ENCODE measurements at places on chromosomes 3 and 15.

DNA sequence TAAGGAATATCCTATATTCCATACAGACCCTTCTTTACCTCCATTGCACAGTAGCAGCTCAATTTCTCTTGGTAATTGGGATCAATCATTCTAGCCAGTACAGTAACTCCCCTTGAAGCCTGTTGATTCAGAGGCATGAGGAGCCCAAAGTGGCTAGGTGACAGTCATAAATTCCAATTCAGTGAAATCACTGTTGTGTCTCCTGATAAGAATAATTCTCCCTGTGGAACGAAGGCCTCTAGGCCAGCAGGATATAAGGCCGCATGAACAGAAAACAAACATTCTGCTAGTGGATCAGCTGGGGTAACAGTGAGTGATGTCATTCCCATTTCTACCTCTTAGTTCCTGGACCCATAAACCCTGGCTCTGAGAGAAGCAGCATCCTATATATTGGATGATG is 696.3 kb downstream of the NR2F2 start:
- no peak overlapping the region for H3K4me3 ChIP-seq
- no peaks in the 10 kb centered on the region for H3K36me3 ChIP-seq
- peaks cover 27% of the 10 kb centered on the region for H3K27me3 ChIP-seq
- no peaks in the 10 kb centered on the region for H3K4me1 ChIP-seq

GRCh38 chr3:72475258-72476138 is 372.7 kb downstream of the SHQ1 start:
- no peaks in the 10 kb centered on the region for H3K27me3 ChIP-seq
- H3K4me1 ChIP-seq, result no peaks in the 10 kb centered on the region
- no peak overlapping the region for H3K27ac ChIP-seq
- no peak overlapping the region for H3K4me3 ChIP-seq

DNA sequence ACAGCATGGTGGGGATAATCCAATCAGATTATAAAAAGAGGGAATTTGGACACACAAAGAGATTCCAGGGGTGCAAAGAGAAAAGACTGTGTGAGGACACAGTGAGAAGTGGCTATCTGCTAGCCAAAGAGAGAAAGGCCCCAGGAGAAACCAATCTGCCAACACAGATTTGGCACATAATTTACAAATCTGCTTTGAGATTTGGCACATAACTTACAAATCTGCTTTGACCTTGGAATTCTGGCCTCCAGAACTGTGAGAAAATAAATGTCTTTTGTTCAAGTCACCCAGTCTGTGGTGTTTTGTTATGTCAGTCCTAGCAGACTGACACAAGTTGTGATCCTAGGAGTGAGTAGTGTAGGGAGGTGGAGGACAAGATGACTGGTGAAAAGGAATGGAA is 3.5 kb upstream of the TM4SF18 start:
- no peaks in the 10 kb centered on the region for H3K27me3 ChIP-seq
- H3K4me3 ChIP-seq, result no peak overlapping the region
- no peak for DNase-seq
- no peaks in the 10 kb centered on the region for H3K36me3 ChIP-seq

- no peak overlapping the region for H3K4me3 ChIP-seq
- H3K4me1 ChIP-seq, result no peaks in the 10 kb centered on the region
- no peak overlapping the region for H3K27ac ChIP-seq
- H3K36me3 ChIP-seq, result no peaks in the 10 kb centered on the region
- no peak for DNase-seq
Observed at GRCh38 chr15:25481208-25481859, 42.5 kb upstream of the UBE3A start.

DNA sequence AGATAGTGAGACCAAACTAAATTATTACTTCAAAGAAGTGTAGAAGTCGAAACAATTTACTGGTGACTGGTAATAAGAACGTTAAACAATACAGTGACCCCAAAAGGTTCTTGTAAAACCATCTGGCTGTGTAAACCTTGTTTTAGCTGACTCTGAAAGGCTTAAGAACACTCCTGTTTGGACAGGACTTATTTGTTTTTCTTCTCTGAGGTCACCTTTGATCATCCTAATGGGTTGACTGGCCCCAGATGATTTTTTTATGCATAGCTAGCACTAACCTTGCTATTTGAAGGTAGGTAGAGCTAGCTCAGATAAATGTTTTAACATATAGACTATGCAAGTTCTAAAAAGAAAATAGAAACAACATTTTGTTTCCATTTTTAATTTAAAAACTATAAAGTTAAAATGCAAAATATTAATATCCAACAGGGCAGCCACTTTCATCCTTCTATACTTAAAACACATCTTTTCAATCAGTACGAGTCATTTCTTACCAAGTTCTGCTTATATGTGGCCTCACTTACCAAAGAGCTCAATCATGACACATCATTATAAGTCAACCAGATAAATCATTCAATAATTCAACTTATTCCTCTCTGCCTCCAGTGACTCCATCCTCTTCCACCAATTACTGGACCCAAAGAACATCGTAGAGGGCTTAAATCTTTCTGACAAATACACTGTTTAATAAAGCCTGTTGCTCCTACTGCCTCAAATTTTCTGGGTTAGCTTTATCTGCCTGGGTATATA is 158.8 kb downstream of the SSR3 start:
- H3K36me3 ChIP-seq, result no peaks in the 10 kb centered on the region
- DNase-seq, result no peak
- H3K27ac ChIP-seq, result no peak overlapping the region

DNA sequence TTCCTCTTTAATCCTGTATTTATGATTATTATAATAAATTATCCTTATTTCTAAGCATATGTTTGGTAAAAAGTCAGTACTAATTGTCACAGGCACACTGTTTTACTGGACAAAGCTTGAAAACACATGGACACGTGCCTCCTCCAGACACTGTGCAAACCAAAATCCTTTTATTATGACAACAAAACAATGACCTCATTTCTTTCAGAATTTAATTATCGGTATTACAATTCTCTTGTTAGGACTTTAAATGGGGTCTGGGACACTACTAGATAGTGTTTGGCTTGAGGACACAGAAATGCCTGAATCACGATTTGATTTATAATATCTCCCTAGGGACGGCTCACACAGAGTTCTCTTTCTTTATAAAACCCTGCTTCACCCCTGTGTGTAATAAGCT is 107.3 kb upstream of the IGSF10 start:
- no peak overlapping the region for H3K4me3 ChIP-seq
- no peaks in the 10 kb centered on the region for H3K27me3 ChIP-seq
- DNase-seq, result no peak
- H3K27ac ChIP-seq, result no peak overlapping the region
- H3K36me3 ChIP-seq, result no peaks in the 10 kb centered on the region

DNA sequence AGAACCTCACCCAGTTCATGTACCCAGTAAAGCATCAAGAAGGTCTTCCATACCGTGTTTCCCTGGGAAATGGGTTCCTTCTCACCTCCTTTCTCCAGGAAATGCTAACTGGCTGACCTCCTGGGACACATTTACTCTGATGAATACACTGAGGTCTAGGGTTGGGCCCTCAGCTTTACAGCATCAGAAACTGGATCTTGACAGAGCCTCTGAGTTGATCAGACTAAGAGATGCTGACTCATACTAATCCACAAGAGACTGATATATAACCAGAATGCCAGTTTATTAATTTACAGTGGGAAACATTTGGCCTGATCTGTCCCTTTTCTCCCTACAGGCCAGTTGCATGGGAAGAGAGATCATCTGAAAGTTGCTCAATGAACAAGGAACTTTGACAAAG is 55.8 kb downstream of the GTF2E1 start:
- H3K27me3 ChIP-seq, result no peaks in the 10 kb centered on the region
- H3K36me3 ChIP-seq, result no peaks in the 10 kb centered on the region
- no peaks in the 10 kb centered on the region for H3K4me1 ChIP-seq
- no peak overlapping the region for H3K27ac ChIP-seq

- no peaks in the 10 kb centered on the region for H3K36me3 ChIP-seq
- no peak overlapping the region for H3K4me3 ChIP-seq
- H3K27ac ChIP-seq, result no peak overlapping the region
- no peak for DNase-seq
- H3K4me1 ChIP-seq, result no peaks in the 10 kb centered on the region
Observed at GRCh38 chr3:24088782-24089181, 143.7 kb downstream of the NR1D2 start.

DNA sequence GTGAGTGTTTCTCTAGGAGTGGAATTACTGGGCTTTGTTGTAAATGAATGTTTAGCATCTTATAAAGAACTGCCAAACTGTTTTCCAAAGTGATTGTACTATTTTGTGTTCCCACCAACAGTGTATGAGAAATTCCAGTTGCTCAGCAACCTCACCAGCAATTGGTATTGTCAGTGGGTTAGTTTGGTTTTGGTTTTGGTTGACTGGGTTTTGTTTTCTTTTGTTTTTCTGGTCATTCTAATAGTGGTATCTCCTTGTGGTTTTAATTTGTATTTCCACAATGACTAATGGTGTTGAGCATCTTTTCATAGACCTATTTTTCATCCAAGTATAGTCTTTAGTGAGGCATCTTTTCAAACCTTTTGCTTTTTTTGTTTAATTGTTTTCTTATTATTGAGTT is 27.1 kb downstream of the FILIP1L start:
- H3K27ac ChIP-seq, result no peak overlapping the region
- DNase-seq, result no peak
- no peaks in the 10 kb centered on the region for H3K36me3 ChIP-seq
- H3K4me3 ChIP-seq, result no peak overlapping the region

DNA sequence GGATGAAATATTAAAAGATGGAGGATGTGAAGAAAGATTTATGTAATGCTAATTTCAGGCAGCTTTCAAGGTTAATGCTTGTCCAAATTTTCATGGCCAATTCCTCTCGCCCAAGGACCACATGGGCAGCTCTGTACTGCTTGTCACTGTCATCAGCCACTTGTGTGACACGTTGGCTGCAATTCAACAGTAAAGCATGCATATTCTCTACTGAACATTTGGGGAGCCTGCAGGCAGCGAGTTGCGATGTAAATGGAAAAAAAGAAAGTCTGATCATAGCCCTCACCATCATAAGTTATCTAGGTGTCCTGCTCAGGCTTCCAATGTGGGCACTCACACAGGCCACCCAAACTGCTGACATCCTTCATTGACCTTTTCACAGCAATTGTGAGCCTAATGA is 1026.8 kb upstream of the NR2F2 start:
- no peak for DNase-seq
- H3K27ac ChIP-seq, result no peak overlapping the region
- no peak overlapping the region for H3K4me3 ChIP-seq
- no peaks in the 10 kb centered on the region for H3K4me1 ChIP-seq

GRCh38 chr3:145219355-145220235 is 941.4 kb downstream of the PLOD2 start:
- H3K27me3 ChIP-seq, result no peaks in the 10 kb centered on the region
- DNase-seq, result no peak
- no peak overlapping the region for H3K27ac ChIP-seq
- H3K4me3 ChIP-seq, result no peak overlapping the region
- no peaks in the 10 kb centered on the region for H3K4me1 ChIP-seq

GRCh38 chr3:17290894-17291293 is 406.1 kb downstream of the PLCL2 start:
- no peak overlapping the region for H3K4me3 ChIP-seq
- no peak overlapping the region for H3K27ac ChIP-seq
- H3K27me3 ChIP-seq, result no peaks in the 10 kb centered on the region
- no peak for DNase-seq

DNA sequence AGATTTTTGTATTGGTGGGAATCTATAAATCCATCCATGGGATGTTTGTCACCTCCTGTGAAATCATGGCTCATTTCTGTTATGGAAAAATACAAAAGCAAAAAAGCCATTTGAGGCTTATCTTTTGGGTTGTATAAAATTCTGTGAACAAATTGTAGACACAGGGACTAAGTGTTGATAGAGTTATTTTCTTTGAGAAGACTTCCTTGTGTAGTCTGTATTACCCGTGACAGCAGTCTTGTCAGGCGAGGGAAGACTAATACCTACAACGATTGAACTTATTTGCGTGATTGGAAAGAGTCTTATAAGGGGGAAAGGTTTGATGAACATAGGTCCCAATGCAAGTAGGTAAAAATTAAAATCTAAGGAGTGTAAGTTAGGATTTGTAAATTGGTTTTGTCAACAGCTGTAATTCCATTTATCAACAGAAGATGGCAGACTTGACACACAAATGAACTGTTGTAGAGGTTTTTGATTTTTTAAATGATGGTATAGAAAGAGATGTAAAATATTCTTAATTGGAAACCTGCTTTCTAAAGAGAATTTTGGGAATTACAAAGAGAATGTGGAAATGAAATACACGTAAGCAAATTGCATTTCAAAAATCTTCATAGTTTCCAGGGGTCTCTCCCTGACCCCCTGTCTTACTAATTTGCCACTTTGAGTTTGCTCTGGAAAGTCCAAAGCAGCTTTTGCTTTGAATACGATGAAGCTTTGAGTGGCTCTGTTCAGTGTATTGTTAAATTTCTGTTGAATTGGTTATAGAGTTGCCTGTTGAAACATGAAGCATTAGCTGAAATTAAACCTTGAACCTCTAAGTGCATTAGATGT is 33.2 kb downstream of the SLC25A26 start:
- H3K36me3 ChIP-seq, result no peaks in the 10 kb centered on the region
- H3K4me1 ChIP-seq, result no peaks in the 10 kb centered on the region
- no peak for DNase-seq
- H3K27me3 ChIP-seq, result no peaks in the 10 kb centered on the region

DNA sequence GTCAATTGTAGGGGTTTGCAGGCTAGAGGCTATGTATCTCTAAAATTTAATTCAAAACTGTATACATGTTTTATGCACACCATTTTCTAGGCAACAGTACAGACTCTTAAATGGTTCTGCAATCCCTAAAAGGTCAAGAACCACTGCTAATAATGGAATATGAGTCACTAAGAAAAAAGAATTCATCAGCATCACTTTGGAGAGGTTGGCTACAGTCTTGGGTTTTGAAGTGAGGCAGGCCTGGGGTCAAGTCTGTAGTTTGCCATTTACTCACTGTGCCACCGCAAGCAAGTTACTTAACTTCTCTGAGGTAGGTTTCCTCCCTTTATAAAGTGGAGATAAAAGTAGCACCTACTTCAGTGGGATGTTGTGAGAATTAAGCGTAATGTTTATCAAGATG is 33.7 kb downstream of the THRB start:
- H3K4me3 ChIP-seq, result no peak overlapping the region
- H3K27me3 ChIP-seq, result no peaks in the 10 kb centered on the region
- H3K4me1 ChIP-seq, result no peaks in the 10 kb centered on the region
- no peaks in the 10 kb centered on the region for H3K36me3 ChIP-seq

GRCh38 chr3:159724627-159725026 is 264.0 kb upstream of the IL12A start:
- H3K36me3 ChIP-seq, result no peaks in the 10 kb centered on the region
- H3K27me3 ChIP-seq, result no peaks in the 10 kb centered on the region
- H3K4me1 ChIP-seq, result peaks cover 37% of the 10 kb centered on the region

GRCh38 chr3:189372243-189372642 is 200.5 kb downstream of the TPRG1 start:
- H3K27me3 ChIP-seq, result no peaks in the 10 kb centered on the region
- no peak for DNase-seq
- no peak overlapping the region for H3K27ac ChIP-seq
- no peaks in the 10 kb centered on the region for H3K4me1 ChIP-seq
- H3K4me3 ChIP-seq, result no peak overlapping the region
- H3K36me3 ChIP-seq, result no peaks in the 10 kb centered on the region

GRCh38 chr3:168583977-168584376 is 488.3 kb upstream of the GOLIM4 start:
- no peak for DNase-seq
- H3K4me3 ChIP-seq, result no peak overlapping the region
- H3K36me3 ChIP-seq, result no peaks in the 10 kb centered on the region
- no peaks in the 10 kb centered on the region for H3K4me1 ChIP-seq
- H3K27me3 ChIP-seq, result peaks cover 3% of the 10 kb centered on the region

- no peaks in the 10 kb centered on the region for H3K27me3 ChIP-seq
- H3K4me3 ChIP-seq, result no peak overlapping the region
- DNase-seq, result no peak
- H3K36me3 ChIP-seq, result no peaks in the 10 kb centered on the region
- no peaks in the 10 kb centered on the region for H3K4me1 ChIP-seq
Observed at GRCh38 chr15:101310161-101310480, 15.1 kb upstream of the SNRPA1 start.

GRCh38 chr3:53151870-53152660 is 8.9 kb upstream of the PRKCD start:
- H3K27me3 ChIP-seq, result no peaks in the 10 kb centered on the region
- peaks cover 32% of the 10 kb centered on the region for H3K4me1 ChIP-seq
- no peaks in the 10 kb centered on the region for H3K36me3 ChIP-seq
- H3K4me3 ChIP-seq, result no peak overlapping the region
- H3K27ac ChIP-seq, result no peak overlapping the region

Measured in RWPE2 (cell line).